ENCODE measurements at places on chromosomes 16 and 17. TPM values are rescaled to one million over a fixed set of nuclear protein-coding genes. Genes with fewer than 3 reads are reported as not detected.
A peak's percentile ranks its signal among the peaks of the same experiment; 100 is the strongest.

GRCh38 chr16:85158743-85159178, 46.5 kb upstream of the CIBAR2 start:
- no peak for DNase-seq

- DNase-seq = peak; percentile 54
Measured at GRCh38 chr16:88922114-88922825, 54.7 kb downstream of the CBFA2T3 start.

The CCDC40 gene
- 0.87 TPM for total RNA-seq

DNA sequence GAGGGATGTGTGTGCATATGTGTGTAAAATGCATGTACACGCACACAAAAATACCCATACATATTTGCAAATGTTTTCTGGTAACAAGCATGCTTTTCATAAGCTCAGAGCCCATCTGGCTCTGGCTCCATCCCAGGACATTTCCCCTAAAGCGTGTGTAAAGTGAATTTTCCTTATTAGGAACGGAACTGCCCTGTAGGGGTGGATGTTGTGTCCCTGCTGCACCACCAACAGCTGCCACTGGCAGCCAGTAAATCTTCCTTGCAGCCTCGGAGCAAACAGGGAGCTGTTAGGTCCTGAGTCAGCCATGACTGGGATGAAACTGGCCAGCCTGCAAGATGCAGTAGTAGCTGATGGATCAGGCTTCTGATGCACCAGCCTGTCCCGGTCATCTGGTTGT, 393.5 kb downstream of the UTP18 start:
- no peak for DNase-seq

Measured in lung microvascular endothelial cell (primary cell).